PC-3 (cell line): ENCODE measurements at places on chromosomes 7 and 10.

DNA sequence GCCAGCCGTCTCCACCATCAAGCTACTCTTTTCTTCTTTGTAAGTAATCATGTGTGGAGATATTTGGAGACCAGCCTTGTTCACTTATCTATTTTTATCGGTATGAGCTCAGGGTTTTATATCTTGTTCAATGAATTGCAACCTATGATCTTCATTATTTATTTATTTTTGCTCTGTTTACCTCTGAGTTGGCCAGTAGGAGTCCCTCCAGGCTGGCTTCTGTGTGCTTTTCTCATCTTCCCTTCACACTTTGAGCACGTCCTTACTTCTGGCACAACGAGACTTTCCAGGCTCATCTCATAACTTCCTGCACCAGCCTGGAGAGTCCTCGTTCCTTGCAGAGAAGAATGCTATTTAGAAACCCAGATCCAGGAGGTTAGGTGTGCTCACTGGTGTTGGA, 375.8 kb upstream of the PODXL start:
- no peak for DNase-seq
- no peak overlapping the region for H3K4me3 ChIP-seq
- no peaks in the 10 kb centered on the region for H3K36me3 ChIP-seq
- peaks cover 39% of the 10 kb centered on the region; the same call in 1 of the 2 replicates for H3K27me3 ChIP-seq
- no peak overlapping the region for H3K27ac ChIP-seq

- H3K36me3 ChIP-seq = no peaks in the 10 kb centered on the region
- H3K27me3 ChIP-seq = no peaks in the 10 kb centered on the region
- H3K4me3 ChIP-seq = no peak overlapping the region
These were observed 29.9 kb downstream of the LIPJ start for GRCh38 chr10:88616250-88616977.

DNA sequence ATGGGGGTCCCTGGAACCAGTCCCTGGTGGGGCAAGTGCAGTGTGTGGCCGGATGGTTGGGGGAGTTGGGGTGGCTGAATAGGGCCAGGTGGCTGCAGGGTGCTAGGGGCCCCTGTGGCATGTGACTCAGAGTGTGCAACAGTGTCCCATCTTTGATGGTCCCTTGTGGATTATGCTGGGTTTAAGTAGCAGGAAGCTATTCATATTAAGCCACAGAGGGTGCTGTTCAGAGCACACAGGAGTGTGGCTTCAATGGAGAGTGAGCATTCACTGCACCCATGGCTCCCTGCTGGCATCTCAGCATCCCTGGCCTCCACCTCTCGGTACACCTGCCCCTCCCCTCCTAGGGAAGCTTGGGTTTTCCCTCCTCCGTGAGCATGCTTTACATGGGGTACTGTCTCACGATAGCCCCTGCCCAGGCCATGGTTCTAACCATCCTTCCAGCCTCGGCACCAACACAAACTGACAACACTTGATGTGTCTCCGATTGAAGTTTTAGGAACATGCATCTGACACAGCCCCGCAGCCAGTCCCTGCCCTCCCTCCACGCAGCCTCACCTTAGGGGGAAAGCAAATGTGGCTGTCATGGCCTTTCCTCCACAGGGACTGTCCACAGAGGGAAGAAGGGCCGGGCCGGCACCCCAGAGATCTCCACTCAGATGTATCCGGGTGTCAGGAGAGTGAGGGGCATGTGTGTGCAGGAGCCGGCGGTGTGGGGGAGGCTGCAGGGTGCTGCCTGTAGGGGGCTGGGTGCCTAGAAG, 30.4 kb upstream of the PPIF start:
- H3K36me3 ChIP-seq = peaks cover 18% of the 10 kb centered on the region; the same call in 1 of the 2 replicates
- peaks cover 44% of the 10 kb centered on the region for H3K4me1 ChIP-seq
- H3K4me3 ChIP-seq = no peak overlapping the region

- peaks cover 31% of the 10 kb centered on the region for H3K4me1 ChIP-seq
- peak overlapping the region; percentile 53 for H3K27ac ChIP-seq
- no peaks in the 10 kb centered on the region for H3K36me3 ChIP-seq
- H3K27me3 ChIP-seq = no peaks in the 10 kb centered on the region
These were observed 1.6 kb downstream of the AIFM2 start for GRCh38 chr10:70130878-70131559.

DNA sequence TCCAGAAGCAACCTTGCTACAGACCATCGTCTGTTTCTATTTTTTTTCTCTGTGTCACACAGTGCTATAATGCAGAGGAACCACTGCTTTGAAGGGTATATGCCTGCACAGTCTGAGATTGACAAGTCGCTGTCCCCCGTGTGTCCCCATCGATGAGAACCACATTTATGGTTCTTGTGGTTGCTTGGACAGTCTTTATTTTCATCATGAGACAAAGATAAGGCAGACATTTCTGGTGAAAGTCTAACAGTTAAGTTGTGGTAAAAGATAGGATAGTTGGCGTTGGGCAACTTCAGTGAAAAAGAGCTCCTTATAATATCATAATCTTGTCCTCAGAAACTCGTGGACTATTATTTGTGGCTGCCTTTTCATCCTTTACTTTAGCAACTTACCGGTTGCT, 6.3 kb upstream of the AKR1E2 start:
- no peaks in the 10 kb centered on the region for H3K36me3 ChIP-seq
- no peak overlapping the region for H3K4me3 ChIP-seq
- DNase-seq = no peak
- H3K4me1 ChIP-seq = no peaks in the 10 kb centered on the region
- no peaks in the 10 kb centered on the region for H3K27me3 ChIP-seq

DNA sequence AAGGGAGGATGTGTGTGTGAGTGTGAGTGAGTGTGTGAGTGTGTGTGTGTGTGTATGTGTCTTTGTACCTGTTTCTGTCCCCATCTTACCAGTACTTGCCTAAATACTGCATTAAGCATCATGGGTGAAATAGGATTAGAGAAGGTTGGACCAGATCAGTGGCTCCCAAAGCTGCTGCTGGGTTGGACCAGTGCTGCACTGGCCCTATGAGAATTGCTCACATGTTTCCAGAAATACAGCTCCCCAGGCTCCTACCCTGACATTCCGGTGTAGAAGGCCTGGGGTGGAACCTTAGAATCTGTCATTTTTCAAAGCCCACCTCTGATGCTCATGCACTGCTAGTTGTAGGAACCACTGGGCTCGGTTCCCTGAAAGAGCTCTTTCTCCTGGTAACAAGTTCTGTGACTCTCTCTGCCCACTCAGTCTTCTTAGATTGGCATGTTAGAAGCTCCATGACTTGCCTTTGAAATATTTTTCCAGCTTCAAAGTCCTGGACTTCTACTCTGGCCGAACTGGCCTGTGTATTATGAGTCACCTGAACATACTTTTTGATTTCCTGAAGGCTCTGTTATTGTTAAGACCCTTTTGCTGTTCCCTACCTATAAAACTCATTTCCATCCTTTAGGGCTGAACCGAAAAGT, 224.7 kb downstream of the CUX1 start:
- H3K4me1 ChIP-seq = peaks cover 11% of the 10 kb centered on the region
- no peak overlapping the region for H3K4me3 ChIP-seq
- peak overlapping the region; percentile 54 for H3K27ac ChIP-seq
- no peaks in the 10 kb centered on the region for H3K27me3 ChIP-seq
- peak; percentile 79 for DNase-seq
- H3K36me3 ChIP-seq = no peaks in the 10 kb centered on the region

DNA sequence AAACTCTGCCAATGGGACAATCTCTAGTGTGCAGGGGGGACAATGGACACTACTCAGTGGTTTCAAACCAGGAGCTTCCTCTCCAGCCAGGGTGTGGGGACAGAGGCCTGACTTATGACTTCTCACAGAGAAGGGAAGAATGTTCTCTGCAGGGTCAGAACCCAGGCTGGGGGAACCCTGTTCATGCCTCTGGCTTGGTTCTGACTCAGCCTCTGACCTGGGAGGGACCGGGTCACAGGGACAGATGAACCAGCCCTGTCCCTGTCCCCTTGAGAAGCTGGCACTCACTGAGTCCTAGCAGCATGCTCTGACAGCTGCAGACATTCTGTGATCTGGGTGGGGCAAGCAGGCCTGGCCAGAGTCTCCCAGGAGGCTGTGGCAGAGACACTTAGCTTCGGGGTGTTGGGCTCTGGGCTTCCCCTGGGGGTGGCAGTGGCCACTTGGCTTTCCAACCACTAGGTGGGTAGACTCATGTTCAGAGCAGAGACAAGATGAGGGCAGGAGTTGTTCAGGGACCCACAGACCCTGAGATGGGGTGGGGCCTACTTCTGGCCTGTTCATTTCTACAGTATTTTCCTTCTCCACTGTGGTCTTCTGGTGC, 13.6 kb downstream of the TSPAN15 start:
- peaks cover 13% of the 10 kb centered on the region for H3K36me3 ChIP-seq
- H3K4me3 ChIP-seq = no peak overlapping the region
- DNase-seq = no peak

- no peak overlapping the region for H3K4me3 ChIP-seq
- H3K36me3 ChIP-seq = no peaks in the 10 kb centered on the region
- no peak for DNase-seq
- peaks cover 14% of the 10 kb centered on the region for H3K4me1 ChIP-seq
- no peaks in the 10 kb centered on the region for H3K27me3 ChIP-seq
These were observed 142.2 kb upstream of the HDAC9 start for GRCh38 chr7:18353339-18353738.

DNA sequence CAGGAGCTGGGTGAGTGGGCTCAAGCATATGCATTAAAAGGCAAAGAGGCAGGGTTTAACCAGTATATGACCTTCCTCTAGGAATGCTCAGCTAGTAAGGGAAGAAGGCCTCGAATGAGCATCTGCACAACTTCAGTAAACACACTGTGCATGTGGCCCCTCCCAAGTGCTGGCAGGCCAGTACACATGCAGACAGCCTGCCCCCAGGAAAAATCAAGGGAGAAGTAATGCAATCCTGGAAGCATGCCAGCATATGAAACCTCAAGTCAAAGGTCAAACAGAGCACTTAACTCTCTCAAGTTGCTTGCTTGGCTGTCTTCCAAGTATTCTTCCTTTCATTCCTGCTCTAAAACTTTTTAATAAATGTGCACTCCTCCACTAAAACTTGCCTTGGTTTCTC, 208.4 kb downstream of the ACTR3B start:
- H3K36me3 ChIP-seq = no peaks in the 10 kb centered on the region
- H3K4me1 ChIP-seq = no peaks in the 10 kb centered on the region
- no peak overlapping the region for H3K27ac ChIP-seq
- no peak for DNase-seq

DNA sequence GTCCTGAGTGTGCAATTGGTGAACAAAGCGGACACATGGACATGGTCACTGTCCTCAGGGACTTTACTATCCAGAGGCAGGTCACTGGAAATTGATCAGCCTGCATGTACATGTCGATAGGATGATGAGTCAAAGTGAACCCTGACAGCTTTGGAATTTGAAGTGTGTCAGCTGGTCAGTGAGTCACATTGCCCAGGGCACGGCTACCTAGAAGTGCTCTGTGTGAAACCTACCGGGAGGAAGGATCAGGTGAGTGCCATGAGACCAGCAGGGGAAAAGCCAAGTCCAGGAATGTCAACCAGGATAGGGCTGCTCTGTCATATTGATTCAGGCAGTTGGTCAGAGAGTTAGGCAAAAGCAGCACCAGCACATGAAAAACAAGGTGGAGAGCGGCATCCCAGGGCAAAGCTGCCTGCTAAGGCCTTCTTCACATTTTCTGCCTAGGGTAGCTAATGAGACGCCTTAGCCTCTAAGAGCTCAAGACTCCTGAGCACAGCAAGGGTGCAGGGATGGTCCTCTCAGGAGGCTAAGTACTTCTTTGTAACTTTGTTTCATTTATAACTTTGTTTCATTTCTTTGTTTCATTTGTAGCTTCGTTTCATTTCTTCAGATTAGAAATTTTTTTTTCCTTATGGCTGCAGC, 19.4 kb upstream of the PDCD4 start:
- no peak overlapping the region for H3K4me3 ChIP-seq
- peak overlapping the region; percentile 28 for H3K27ac ChIP-seq
- no peaks in the 10 kb centered on the region for H3K36me3 ChIP-seq
- DNase-seq = peak; percentile 91
- H3K27me3 ChIP-seq = no peaks in the 10 kb centered on the region
- H3K4me1 ChIP-seq = peaks cover 16% of the 10 kb centered on the region

- H3K4me3 ChIP-seq = no peak overlapping the region
- H3K27ac ChIP-seq = no peak overlapping the region
- no peak for DNase-seq
- H3K4me1 ChIP-seq = peaks cover 15% of the 10 kb centered on the region
- 0 out of 2 replicates have a peak, but pooled peaks cover 6% of the 10 kb centered on the region for H3K27me3 ChIP-seq
These were observed 10.9 kb downstream of the OR9A2 start for GRCh38 chr7:143015926-143016490.

DNA sequence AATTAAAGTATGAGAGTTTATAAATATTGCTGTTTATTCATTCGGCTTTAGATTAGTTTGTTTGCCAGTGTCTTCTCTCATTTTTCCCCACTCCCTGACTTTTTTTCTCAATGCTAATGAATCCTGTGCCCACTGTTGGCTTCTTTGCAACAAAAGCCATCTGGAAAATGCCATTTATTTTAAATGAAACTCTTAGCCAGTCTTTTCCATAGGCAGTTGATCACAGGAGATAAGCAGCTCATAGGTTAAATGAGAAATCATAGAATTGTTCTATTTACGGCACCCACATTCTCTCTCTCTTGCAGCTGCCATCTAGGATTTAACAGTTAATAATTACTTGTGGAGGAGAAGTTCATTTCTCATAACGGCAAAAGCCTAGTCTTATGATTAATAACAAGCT, 249.3 kb upstream of the POM121L12 start:
- DNase-seq = no peak
- H3K4me1 ChIP-seq = no peaks in the 10 kb centered on the region
- no peak overlapping the region for H3K4me3 ChIP-seq
- H3K36me3 ChIP-seq = no peaks in the 10 kb centered on the region
- H3K27me3 ChIP-seq = no peaks in the 10 kb centered on the region

- peaks cover 29% of the 10 kb centered on the region for H3K4me1 ChIP-seq
- peak overlapping the region; percentile 98 for H3K4me3 ChIP-seq
- DNase-seq = peak; percentile 22
- H3K27ac ChIP-seq = peak overlapping the region; percentile 78
- H3K36me3 ChIP-seq = peaks cover 11% of the 10 kb centered on the region; the same call in 1 of the 2 replicates
These were observed 704 bp downstream of the TNKS2 start for GRCh38 chr10:91798649-91799611.

DNA sequence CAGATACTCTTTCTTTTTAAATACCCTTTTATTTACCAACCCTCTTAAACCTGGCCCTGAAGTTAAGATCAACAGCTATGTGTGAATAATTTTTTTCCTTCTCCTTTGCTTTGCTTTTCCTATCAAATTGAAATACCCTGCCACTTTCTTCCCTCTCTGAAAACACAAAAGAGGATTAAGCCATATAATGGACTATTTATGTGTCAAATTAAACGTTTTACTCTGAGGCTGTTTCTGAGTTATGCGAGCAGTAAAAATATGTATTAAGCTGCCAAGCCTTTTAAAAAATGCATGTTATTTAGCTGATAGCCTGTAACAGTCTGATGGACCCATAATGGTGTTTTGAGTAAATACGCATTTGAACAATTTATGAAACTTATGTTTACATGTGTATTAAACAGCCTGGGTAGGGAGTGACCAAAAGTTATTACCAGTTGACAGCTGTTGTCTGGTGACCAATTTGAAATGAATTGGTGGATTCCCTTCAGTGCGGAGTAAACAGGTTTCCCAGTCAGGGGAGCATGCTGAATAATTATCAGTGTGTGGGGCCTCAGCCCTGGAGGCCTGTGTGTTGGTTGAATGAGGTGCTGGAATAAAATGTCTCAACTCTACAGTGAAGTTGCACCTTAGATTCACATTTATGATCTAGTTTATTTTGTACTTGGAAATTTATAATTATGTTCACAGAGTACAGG, 89.6 kb downstream of the AUTS2 start:
- no peaks in the 10 kb centered on the region for H3K36me3 ChIP-seq
- no peak overlapping the region for H3K27ac ChIP-seq
- no peak overlapping the region for H3K4me3 ChIP-seq
- H3K27me3 ChIP-seq = no peaks in the 10 kb centered on the region
- DNase-seq = no peak
